H7 (cell line): ENCODE measurements at places on chromosomes 4 and X.

- DNase-seq: no peak
These were observed 119.4 kb downstream of the AKAP4 start for GRCh38 chrX:50081282-50081889.

GRCh38 chrX:10173331-10173900 is 16.6 kb downstream of the CLCN4 start:
- DNase-seq: peak; percentile 91

- no peak for DNase-seq
These were observed 117.4 kb downstream of the ATRX start for GRCh38 chrX:77668391-77669237.

- no peak for DNase-seq
These were observed 51.6 kb downstream of the PPP3CA start for GRCh38 chr4:101295691-101296090.
